ENCODE measurements at places on chromosomes 11 and 22.

DNA sequence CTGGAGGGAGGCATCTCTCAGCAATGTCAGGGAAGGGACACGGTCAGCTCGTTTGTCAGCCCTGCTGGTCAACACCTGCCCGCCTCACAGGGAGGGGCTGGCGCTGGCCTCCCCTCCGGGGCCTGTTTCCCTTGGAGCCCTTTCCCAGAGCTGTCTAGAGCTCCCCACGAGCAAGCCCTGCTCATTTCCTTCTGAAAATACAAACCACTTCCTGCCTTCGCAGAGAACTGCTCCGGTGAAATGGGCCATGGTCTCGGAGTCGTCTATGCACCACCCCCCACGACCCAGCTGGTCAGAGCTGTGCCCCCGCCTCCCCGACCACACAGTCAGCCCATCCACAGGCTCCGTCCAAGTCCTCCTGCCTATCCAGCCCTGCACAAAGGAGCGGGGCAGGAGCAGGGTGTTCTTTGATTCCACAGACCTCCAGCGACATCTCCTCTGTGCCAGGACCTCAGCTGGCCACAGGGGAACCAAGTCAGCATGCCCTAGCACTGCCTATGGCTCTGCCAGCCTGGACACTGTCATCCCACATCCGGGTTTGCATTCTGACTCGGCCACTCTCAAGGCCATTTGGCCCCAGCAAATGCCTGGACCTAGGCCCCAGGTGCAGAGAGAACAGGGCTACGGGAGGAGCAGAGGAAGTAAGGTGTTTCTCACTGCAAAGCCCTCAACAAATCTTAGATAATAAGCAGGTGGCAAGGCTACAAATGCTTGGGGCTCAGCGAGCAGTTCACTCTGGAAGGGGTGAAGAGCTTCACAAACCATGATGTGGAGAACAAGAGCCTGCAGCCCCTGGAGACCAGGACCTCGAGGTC, 82.1 kb upstream of the WNT11 start:
- no peak for DNase-seq

GRCh38 chr11:96412761-96413381, 23.1 kb downstream of the JRKL start:
- no peak for DNase-seq

DNA sequence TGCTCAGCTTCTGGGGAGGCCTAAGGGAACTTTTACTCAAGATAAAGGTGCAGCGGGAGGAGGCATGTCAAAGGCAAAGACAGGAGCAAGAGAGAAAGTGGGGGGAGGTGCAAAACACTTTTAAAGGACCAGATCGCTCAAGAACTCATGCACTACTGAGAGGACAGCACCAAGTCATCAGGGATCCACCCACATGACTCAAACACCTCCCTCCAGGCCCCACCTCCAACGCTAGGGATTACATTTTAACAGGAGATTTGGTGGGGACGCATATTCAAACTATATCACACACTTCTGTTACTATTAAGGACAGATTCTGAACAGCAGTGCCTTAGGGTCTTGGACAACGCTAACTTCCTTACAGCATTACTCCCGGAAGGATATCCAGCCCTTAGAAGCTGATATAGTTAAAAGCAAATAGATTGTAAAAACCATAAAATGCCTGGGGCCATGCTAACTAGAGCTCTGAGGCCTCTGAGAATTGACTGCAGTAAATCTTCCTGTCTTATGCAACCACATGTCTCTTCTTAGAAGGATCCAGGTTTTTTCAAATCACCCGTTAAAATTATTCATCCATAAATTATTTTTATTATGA, 16.7 kb upstream of the ZC3H12C start:
- DNase-seq: no peak

GRCh38 chr11:127135256-127135655, 134.7 kb upstream of the KIRREL3 start:
- no peak for DNase-seq

DNA sequence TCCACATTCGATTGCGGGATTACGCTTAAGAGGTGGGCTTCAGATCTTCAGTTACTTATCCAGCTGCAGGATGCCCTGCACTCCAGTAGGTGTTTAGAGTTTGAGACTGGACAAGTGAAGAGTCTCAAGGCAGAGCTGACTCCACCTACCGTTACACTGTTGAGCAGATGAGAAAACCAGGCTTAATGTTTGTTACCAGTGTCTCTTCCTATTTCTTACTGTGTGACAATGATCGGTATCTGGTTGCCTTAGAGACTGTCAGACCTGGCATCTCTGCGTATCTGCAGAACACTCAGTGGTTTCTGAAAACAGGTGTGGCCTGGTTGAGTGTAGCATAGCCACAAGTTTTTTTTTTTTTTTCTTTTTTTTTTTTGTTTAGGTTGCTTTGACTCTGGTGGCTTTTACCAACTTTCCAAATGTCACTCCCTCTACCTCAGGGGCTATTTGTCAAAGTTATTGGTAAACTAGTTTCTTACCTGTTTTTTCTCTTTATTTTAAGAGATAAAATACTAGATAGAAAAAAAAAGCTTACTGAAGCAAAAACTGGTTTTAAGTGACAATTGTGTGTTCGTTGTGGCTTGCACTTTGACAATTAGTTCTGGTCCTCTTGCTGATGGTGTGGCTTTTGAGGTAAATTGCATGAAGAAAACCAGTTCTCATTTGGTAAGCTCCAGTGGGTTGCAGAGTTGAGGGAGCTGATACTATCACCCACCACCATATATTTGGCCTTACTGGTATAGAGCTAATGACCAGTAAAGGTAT, 284.8 kb downstream of the ETS1 start:
- DNase-seq: no peak

GRCh38 chr11:134393638-134394037, 18.4 kb downstream of the B3GAT1 start:
- peak; percentile 74 for DNase-seq

DNA sequence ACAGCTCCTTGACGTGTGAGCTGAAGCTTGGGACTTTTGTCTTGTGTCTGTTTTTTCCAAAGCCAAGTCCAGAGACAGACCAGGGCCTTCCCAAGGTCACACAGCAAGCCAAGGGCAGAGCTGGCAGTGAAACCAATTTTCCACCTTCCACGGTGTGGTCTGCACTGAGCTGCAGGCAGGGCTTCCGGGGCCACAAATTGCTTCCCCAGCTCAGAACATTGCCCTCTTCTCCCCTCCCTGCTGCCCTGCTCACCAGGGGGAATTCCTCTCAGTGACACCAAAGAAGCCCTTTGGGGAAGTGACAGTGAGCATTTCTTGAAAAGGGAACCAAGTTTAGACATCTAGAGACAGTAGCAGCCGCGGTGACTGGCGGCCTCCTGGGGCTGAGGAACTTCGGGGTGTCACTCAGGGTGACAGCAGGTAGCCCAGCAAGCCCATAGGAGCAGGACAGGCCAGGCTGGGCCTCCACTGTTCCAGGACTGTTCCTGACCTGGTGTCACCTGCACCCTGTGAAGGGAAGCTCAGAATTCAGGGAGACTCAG, 9.2 kb downstream of the FXYD2 start:
- DNase-seq: peak; percentile 51

GRCh38 chr11:9158898-9159391, 67.5 kb upstream of the SCUBE2 start:
- DNase-seq: no peak

GRCh38 chr11:57770793-57771192, 9.2 kb downstream of the CTNND1 start:
- DNase-seq: no peak

- DNase-seq: no peak
Measured at GRCh38 chr11:66509131-66509561, 1.3 kb upstream of the BBS1 start.

DNA sequence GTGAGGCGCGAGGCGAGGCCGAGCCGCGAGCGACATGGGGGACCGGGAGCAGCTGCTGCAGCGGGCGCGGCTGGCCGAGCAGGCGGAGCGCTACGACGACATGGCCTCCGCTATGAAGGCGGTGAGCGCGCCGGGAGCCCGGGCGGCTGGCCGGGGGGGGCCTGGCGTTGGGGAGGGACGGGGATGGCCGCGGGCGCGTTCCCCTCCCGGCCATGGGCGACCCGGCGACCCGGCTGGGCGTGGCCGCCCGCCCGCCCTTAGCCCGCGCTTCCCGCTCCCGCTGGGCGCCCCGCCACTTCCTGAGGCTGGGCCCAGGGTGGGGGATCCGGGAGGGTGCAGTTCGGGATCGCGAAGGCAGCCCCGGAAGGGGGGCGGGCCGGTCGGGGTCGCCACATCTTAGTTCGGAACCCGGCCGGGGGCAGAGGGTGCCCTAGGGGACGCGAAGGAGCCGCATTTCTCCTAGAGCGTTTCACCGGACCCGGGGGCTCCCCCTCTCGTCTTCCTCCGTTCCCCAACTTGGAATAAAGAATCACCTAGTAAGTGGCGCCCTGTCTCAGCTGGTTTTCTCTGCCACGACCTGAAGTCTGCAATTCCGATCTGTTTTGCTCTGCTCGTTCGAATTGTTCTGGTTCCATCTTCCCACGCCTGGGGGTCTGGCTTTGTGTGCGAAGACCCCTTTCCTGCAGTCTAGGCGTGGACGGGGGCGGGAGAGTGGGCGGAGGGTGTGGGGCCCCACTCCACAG, 536 bp downstream of the YWHAH start:
- DNase-seq: no peak

GRCh38 chr11:33329705-33330329, 72.6 kb downstream of the HIPK3 start:
- peak; percentile 75 for DNase-seq

- no peak for DNase-seq
Measured at GRCh38 chr11:26936109-26936508, 57.8 kb upstream of the FIBIN start.

- no peak for DNase-seq
Measured at GRCh38 chr11:109435121-109435742, 13.2 kb downstream of the C11orf87 start.

DNA sequence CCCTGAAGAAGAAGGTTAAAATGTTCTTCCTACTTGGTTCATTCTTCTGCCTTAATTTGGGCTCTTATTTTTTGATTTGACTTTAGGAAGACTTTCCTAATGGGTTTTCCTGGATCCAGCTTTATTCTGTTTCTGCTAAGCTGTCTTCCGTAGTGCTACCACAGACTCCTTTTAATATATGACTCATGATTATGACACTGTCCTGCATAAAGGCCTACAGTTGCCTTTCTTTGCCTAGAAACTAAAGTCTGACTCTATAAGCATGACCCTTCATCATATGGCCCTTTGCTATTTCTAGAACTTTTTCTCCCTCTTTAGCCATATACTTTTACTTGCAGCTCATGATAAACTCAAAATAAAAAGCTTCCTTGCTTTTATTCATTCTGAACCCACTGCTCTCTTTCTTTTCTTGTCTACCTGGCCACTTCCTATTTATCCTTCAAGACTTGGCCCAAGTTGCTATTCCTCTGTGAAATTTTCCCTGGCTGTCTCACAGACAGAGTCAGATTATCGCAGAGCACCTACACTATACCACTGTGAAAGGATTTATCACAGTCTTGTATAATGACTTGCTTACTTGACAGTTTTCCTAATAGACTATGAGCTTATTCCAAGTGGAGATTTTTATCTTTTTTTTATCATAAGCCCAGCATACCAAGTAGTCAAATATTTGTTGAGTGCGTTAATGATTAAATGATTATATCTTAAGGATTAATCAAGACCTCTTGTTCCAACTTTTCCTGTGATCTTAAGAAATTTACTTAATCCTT, 24.7 kb downstream of the TBCEL start:
- no peak for DNase-seq

DNA sequence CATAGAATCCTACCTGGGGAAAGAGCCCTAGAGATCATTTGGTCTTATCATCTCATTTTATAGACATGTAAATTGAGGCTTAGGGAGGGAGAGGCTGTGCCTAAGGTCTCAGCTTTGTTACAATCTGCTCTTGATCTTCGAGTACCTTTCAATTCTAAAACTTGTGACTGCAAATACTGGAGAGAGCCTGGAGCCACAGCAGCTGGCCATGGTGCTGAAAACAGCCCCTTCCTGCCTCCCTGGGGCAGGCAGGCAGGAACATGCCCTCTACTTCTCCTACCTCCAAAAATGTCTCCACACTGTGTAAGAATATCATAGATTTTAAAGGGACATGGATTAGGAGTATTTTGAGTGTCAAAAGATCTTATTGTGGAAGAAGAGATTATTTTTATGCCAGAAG, 52.2 kb downstream of the C22orf42 start:
- DNase-seq: no peak

GRCh38 chr11:35035894-35036408, 103.0 kb upstream of the CD44 start:
- no peak for DNase-seq

DNA sequence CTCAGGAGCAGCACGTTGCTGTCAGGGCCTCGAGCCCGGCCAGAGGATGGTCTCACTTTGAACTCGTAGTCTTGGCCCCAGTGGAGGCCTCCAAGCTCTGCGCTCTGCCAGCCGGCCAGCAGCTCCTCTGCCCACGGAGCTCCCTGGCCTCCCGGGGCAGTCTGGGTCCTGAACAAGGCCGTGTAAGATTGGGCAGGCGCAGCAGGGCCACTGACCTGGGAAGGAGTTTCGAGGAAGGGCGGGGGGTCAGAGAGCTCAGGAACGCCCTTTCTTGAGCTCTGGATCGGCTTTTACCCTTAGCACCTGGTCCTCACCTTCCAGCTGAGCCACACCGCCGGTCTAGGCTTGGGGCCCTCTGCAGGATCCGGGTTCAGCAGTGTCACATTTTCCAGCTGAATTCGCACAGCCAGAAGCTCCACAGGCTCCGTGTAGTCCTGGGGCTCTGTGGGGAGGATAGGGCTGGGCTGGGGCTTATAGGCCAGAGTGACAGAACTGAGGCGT, 2.1 kb downstream of the ROBO4 start:
- DNase-seq: no peak

GRCh38 chr11:1172729-1173117, 15.0 kb downstream of the MUC5AC start:
- DNase-seq: no peak

GRCh38 chr22:50656122-50657070, 16.2 kb upstream of the SHANK3 start:
- DNase-seq: no peak
